ENCODE measurements at places on chromosomes 12 and 14.

GRCh38 chr12:120015313-120015712 lies 26.3 kb downstream of the BICDL1 start:
- no peak for DNase-seq

DNA sequence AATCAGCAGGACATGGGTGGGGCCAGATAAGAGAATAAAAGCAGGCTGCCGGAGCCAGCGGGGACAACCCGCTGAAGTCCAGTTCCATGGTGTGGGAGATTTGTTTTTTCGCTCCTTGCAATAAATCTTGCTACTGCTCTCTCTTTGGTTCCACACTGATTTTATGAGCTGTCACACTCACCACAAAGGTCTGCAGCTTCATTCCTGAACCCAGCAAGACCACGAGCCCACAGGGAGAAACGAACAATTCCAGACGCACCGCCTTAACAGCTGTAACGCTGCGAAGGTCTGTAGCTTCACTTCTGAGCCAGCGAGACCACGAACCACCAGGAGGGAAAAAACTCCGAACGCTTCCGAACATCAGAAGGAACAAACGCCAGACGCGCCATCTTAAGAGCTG lies 2.8 kb upstream of the CNIH1 start:
- DNase-seq = no peak

DNA sequence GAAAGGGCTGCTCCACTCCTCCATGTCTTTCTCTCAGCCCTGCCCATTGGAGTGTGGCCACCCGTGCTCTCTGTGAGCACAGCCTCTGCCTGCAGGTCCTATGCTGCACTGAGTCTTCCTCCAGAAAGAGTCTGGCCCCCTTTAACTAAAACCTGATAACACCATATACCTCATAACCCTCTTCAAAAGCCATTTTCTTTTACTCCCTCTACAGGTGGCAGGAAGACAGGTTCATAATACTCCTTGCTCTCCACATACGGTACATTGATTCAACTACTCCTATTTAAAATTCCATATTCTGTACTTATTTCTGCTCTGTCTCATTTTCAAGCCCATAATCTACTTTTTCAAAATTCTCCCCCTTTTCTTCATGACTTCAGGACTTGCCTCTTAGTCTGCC lies 144.0 kb downstream of the HELB start:
- no peak for DNase-seq

- no peak for DNase-seq
These were observed 102.0 kb downstream of the DICER1 start for GRCh38 chr14:95055318-95055717.

DNA sequence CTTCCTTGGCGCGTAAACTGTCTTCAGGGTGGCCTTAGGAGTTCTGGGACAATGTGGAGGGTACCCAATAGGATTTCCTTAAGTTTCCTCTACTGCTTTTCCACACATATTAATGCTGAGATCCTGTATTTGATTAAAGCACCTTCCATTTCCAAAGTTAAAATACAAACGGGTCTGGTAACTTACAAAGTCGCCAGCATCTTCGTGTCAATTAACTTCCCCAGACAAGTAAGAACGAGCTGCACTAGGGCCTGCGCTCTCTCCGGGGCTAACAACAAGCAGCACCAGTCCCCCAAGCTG lies 130.9 kb downstream of the NDUFA12 start:
- DNase-seq = peak; percentile 13

GRCh38 chr12:103494051-103494733 lies 1.6 kb downstream of the C12orf42 start:
- DNase-seq = no peak

DNA sequence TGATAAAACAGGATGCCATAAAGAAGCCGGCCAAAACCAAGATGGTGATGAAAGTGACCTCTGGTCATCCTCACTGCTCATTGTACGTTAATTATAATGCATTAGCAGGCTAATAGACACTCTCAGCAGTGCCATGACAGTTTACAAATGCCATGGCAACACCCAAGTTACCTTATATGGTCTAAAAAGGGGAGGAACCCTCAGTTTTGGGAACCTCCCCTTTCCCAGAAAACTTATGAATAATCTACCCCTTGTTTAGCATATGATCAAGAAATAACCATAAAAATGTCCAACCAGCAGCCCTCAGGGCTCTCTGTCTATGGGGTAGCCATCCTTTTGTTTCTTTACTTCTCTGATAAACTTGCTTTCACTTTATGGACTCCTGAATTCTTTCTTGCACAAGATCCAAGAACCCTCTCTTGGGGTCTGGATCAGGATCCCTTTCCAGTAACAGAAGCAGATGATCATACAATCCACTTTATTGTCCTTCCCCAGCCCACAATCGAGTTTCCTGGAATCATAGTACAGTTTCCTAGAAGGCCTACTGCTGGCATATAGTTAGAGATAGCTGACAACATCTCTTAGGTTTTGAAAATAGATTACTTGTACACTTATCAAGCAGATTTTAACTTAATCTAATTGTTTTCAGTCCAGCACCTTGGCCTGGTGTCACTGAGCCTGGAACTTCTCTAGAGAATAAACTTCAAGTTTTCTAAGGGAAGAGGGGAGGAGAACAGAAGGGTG lies 266.7 kb upstream of the HMGA2 start:
- DNase-seq = no peak

DNA sequence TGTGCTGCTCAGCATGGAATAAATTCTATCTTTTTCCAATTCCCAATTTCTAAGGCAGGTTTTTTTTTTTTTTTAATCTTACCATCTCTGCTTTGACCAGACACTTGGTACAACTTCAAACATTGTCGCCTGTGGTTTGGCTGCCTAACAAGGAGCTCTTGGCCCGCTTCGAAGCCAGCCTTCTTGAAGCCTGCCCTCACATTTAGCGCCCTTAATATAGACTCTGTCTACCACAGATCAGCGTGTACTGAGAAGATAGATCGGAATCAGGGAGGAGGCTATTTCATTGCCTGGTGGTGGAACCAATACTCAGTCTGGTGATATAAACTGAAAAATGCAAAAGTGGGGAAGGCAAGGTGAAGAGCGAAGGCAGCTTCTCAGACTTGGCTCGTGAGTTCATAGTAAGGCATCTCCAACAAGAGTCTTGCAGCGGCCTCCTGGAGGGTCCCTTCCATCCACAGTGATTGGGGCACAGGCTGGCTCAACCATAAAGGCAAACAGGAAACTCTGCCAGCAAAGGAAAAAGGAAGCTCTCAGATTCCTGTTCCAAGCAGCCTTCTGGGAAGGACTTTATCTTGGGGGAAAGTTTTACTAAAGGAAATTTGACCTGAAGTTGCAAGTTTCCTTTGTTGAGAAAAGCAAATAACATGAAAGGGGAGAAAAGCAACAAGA lies 103.2 kb upstream of the BCL2L14 start:
- DNase-seq = no peak

- peak; percentile 49 for DNase-seq
These were observed 30.7 kb downstream of the LRIG3 start for GRCh38 chr12:58889557-58889956.

DNA sequence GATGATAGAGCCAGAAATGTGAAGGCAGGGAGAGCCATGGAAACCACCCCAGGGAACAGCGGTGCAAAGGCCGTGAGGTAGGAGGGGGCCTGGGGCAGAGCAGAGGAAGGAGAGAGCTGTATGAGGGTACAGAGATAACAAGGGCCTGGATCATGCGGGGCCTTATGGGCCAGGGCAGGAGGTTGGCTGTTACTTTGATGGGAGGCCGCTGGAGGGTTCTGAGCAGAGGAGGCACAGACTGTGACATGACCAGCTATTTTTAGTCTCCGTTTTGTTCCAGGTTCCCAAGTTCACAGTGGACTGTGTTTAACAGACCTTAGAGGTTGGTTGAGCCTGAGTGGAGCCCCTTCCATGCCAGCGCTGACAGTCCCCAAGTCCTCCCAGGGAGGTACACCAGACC lies 118.6 kb downstream of the GCH1 start:
- DNase-seq = no peak

DNA sequence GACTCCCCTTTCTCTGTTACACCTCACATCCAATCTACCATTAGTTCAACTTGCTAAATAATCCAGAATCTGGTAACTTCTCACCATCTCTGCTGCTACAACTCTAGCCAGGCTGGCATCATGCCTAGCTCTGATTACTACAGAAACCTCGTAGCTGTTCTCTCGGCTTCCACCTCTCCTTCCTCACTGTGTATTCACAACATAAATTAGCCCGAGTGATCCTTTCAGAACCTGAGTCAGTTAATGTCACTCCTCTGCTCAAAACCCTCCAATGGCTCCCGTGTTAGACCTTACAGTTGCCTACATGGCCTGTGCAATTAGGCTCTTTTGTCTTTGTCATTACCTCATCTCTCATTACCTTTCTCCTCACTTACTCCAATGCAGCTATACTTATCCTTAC lies 139.4 kb downstream of the PDE3A start:
- DNase-seq = no peak

DNA sequence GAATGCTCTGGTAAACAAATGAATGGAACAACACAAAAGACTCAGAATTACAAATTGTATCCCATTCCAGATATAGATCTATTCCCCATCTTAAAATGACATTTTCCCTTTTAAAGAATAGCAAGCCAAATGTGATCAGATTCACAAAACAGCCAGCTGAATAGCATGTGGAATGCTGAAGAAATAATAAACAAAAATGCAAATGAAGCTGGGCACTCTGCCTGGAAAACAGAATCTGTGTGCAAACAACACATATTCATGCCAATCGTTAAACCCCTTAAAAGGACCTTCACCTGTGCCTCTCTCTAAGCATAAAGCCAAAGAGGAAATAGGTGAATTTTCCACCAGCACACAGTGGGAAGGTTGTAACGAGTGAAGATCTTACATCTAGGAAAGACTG lies 67.9 kb upstream of the PDZRN4 start:
- DNase-seq = no peak

DNA sequence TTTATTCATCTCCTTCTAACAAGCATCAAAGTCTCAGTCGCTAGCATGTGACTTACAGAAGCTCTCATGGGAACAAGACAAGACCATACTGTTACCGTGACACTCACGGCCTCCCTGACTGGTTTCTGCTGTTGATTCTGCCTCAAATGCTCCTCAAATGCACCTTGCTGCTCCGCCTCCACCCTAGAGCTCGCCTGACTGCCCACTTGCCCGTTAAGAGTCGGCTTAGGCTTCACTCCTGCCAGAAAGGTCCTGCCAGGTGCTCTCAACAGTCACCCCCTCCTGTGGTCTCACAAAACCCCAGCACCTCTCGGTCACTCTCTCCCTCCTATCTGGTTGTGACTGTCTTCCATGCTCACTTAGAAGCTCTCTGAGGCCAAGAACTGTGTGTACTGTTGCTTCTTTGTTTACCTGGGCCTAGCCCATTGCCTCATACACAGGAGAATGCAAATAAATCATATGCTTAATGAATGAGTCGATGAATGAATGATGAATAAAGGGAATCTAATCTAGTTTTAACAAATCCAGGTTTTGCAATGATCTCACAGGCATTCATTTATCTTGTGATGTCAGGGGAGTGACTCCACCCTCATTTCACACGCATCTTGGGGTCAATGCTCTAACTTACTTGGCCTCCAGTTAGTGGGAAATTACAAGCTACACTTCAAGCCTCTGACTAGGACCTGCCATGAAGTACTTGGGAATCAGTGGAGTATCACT lies 41.3 kb downstream of the SSH1 start:
- peak; percentile 68 for DNase-seq

DNA sequence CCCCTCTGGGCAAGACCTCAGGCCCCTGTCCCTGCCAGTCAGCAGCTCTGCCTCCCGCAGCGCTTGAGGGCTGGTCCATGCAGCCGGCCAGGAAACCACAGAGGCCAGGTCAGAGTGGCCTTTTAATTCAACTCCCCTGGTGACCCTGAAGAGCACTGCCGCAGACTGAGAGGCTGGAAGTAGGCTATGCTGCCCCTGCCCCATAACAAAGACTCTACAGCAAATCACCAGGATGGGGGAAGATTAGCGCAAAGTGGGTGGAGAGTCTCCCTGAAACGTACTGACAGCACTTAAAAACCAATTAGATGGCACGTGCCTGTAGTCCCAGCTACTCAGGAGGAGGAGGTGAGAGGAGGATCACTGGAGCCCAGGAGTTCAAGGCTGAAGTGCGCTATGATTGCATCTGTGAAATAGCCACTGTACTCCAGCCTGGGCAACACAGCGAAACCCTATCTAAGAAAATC lies 70.5 kb downstream of the ITPK1 start:
- DNase-seq = peak; percentile 45

GRCh38 chr14:56524971-56525677 lies 54.5 kb upstream of the TMEM260 start:
- no peak for DNase-seq

DNA sequence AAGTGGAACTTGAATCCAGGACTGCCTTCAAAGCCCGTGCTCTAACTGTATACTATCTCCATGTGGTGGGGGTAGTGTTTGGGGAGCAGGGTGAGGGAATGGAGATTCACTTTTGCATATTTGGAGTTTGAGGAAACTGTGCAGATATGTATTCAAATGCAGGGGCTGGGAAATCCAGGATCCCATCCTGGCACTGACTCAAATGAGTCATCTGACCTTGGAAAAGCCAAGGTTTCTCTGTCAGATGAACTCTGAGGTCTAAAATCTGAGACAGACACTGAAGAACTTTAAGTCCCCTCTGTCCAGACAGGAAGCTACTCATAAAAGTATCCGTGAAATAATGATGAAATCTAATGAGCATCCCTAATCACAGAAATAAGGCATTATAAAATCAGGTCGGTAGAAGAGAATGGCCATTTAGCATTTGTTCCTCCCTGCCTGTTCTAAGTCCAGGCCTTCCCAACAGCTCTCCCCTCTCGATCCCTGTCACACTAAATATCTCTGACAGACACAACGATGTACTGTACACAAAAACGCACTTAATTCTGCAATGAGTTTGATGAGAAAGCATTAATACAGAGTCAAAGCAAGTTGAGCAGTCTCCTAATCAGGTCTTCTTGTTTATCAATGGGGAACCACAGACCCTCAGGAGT lies 14.4 kb downstream of the NIN start:
- no peak for DNase-seq

DNA sequence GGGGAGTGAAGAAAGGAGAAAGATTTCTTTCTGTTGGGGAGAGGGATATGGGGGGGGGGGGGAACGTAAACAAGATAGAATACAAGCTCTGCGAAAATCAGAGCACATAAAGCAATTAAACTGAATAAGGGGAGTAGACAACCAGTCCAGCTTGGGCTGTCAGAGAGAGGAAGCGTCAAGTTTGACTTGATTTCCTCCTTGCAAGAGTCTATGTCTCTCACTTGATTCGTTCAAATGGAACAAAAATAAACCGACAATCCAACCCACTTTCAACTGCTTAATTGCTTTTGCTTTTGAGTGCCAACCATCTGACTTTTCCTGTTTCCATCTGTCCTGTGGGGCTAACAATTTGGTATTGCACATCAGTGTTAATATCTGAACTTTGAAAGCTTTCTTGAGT lies 942 bp downstream of the SYT1 start:
- DNase-seq = peak; percentile 53

DNA sequence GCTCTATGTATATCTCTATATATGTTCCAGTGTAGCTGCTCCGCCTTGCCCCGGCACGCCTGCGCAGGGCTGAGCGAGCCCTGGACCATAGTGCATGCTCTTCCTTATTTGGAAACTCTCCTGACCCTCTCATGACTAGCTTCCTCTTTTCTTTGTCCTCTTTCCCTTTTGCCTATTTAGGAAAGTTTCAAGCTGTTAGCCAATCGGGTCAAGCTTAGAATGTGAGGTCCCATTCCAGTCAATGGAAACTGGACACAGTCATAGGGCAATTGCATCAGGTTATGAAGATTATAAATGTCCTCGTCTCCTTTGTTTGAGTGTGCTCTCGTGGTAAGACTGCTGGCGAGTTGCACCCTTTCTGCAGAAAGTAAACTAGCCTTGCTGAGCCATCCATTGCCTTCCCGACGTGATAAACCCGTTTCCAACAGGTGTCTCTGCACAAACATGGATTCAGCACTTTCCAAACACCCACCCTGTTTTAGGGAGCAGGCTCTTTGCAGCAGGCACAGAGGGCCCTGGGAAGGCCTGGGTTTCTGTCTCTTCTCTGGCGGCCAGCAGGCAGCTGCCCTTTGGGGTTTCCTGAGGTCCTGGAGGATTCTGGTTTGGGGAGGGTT lies 30.9 kb downstream of the CCDC92 start:
- DNase-seq = no peak

Measured in DMS79 treated with DMSO at 0.1 percent for 48 hours (cell line).